ENCODE measurements at places on chromosomes 11 and 22.
A peak's percentile ranks its signal among the peaks of the same experiment; 100 is the strongest.

GRCh38 chr11:45933846-45934579 is 11.6 kb downstream of the LARGE2 start:
- DNase-seq: no peak

DNA sequence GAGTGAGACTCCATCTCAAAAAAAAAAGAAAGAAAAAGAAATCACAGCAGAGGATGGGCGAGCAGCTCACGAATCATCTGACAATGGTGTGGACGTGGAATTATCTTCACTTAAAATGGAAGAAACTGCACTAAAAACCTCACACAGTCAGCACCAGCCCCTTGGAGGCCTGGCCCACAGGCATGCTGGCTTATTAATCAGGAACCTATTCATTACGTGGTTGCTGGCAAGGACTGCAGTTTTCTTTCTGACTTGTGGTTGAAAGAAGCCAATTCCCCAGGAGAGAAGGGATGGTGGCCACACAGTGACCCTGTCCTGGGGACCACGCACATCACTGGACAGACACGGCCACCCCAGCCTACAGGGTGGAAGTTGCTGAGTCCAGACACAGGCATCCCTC is 401.1 kb downstream of the CTTN start:
- DNase-seq: no peak

- no peak for DNase-seq
Measured at GRCh38 chr11:17439316-17439782, 37.3 kb downstream of the ABCC8 start.

DNA sequence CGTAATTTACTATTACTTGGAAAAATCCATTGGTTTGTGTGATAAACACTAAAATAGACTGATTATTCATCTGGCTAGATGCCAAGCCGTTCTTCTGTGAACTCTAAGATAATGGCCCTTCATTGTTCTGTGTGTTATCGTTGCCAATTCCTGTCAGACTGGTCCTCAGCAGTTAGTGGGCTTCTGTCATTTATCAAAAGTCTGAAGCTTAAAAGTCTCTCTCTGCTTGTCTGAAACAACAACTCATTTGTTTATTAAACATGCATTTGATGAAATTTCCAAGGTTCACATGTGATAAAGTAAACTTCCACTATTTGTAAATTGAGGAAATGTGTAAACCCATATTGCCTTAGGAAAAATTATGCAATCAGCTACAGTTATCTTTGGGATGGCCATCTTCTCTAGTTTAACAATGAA is 21.1 kb upstream of the RDX start:
- peak; percentile 64 for DNase-seq

DNA sequence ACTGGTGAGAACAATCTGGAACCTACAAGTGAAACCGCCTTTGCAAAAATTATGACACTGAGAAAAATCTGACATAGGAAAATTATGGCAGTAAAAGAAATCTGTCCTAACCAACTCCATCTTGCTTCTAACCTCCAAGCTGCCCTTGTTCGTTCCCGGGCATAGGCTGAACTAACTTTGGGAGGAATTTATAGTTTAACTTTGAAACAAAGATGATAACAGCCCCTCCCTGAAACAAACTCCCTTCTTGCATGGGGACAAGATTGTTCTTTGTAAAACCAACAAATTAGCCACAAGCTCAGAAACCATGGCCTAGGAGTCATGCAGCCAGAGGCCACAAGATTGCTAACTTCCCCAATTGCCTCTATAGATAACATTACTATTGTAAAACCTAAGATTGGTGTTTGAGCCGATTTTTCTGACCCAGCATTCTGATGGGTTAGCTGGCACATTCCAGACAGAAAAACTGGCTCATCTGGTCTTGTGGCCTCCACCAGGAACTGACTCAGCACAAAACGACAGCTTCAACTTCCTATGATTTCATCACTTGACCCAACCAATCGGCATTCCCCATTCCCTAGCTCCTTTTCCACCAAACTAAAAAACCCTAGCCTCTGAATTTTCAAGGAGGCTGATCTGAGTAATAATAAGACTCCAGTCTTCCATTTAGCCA is 3.6 kb upstream of the CCDC81 start:
- DNase-seq: no peak

All from erythroblast (primary cell).